ENCODE measurements at places on chromosomes 12 and 14.

DNA sequence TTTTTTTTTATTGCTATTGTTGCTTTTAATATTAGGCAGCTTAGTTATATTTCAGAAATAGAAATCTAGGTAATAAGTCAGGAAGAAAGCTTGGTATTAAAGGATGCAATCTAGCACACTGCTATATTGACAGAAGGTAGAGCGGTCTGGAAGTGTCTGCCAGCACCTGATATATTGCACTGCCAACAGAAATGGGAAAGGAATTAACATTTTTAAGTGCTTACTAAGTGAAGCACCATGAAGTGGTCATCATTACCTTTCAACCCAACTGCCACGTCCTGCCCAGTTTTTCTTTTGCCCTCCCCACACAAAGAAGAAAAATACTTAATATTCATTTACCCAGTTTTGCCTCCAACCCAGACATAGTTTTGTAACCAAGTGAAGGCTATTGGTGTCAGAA is 163.5 kb downstream of the KITLG start:
- no peak for DNase-seq

DNA sequence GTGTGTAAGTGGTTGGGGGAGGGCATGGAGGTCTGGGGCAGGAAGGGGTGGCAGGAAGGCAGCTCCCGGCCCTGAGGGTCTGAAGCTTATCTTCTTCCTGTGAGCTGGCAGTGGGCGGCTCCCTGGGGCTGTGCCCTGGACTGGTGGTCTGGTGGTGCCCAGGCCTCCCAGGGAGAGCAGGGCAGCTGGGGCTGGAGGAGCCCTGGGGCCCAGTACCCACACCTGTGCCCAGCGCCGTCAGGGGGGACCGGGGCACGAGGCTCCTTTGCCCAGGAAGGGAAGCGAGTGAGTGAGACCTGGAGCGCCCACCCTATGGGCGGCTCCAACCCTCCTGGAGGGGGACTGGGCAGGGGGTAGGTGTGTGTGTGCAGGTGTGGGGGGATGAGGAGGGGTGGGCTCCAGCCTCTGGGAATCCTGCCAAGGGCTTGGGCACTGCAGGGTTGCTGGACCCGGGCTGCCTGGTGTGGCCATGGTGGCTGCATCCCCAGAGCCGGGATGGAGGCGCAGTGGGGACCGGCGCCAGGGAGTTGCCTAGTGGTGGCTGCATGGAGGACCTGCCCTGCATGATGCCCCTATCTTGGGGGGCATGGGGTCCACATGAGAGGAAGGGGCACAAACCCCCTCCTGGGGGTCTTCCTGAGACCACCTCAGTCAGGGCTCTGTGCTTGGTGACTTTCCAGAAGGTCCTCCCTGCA is 353.6 kb downstream of the TMEM121 start:
- DNase-seq, result peak; percentile 71

DNA sequence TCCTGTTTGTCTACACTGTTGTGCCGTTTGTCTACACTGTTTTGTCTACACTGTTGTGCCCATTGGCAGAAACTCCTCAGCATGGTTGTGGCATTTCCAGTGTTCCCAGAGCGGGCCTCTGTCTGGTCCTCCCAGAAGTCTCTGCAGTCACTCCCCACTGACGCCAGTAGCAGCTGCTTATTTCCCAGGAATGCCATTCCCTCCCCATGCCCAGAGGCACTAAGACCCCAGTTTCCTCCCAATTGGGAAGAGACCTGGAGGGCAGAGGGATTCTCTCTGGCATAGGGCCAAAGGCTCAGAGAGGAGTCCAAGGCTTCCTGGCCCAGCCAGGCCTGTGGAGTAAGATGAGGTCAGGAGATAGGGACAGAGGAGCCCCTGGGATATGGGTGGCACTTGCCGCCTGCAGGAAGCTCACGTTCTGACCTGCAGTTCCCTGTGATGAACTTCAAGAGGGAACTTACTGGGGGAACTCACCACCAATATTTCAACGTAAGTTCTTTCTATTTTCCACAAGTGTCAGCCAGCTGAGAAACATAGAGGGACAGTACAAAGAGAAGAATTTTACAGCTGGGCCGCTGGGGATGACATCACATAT is 69.1 kb downstream of the TNFAIP2 start:
- DNase-seq, result no peak

- DNase-seq, result no peak
Measured at GRCh38 chr14:35867280-35867629, 41.1 kb downstream of the BRMS1L start.

DNA sequence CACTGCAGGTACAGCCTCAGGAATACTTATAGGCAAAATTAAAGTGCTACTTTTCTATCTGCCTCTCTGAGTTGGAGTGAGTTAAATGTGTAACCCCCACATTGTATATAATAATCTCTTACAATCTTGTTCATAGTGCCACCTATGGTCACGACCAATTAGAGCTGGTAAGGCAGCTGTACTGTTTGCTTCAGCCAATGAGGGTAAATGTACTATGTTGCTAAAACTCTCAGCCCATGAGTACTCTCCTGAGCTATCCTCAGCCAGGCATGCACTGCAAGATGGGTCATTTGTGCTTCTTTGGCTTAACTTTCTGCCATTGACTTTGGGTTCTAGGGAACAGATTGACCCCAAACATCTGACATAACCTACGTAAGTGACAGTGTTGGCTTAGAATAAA is 15.0 kb upstream of the MDM2 start:
- peak; percentile 45 for DNase-seq

- no peak for DNase-seq
Measured at GRCh38 chr12:91986084-91986483, 159.6 kb downstream of the BTG1 start.

GRCh38 chr14:60349663-60350365 is 100.8 kb downstream of the PPM1A start:
- DNase-seq, result no peak

GRCh38 chr12:98516111-98516873 is 902 bp downstream of the TMPO start:
- DNase-seq, result peak; percentile 91

- peak; percentile 79 for DNase-seq
Measured at GRCh38 chr14:97218691-97219430, 421.7 kb downstream of the VRK1 start.

GRCh38 chr14:54693761-54694160 is 126.8 kb downstream of the SAMD4A start:
- no peak for DNase-seq

DNA sequence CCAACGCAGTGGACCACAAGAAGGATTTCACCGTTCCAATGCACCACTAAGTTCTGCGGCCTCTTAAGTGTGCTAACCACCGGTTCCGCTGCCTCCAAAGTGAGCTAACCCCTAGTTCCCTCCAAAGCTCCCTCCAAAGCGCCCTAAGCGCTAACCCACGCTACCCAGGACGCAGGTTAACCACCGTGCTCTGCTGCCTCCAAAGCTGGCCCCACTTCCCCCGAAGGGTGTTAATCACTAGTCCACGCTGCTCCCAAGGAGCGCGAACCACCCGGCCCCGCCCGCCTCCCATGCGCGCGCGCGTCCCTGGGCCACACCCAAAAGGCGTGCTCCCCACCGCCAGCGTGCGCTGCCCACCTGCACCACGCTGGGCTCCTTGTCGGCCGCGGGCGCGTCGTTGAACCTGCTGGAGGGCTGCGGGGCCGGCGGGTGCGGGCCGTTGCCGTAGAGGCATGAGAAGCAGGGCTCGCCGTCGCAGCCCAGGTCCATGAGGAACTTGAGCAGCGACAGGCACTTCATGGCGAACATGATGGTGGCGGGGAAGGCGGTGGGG is 11.7 kb downstream of the FAM181A start:
- DNase-seq, result no peak

- DNase-seq, result no peak
Measured at GRCh38 chr12:109946505-109946904, 46.4 kb downstream of the TCHP start.

DNA sequence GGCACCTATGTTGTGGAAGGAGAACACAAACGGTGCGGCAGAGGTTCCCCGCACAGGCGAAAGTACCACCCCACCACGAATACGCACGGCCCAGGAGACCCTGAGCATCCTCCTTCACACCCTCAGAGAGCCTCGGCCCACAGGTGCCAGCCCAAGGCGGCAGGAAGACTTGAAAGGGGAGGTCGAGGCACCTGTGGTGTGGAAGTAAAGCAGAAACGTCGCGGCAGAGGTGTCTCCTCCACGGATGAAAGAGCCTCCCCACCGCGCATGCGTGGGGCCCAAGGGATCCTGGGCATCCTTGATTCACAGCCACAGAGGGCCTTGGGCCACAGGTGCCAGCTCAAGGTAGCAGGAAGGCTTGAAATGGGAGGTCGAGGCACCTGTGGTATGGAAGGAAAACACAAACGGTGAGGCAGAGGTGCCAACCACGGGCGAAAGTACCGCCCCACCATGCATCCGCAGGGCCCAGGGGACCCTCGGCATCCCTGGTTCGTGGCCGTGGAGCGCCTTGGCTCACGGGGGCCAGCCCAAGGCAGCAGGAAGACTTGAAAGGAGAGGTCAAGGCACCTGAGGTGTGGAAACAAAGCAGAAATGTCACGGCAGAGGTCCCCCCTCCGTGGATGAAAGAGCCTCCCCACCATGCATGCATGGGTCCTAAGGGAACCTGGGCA is 380.1 kb downstream of the ALG10 start:
- DNase-seq, result peak; percentile 44

- no peak for DNase-seq
Measured at GRCh38 chr12:75526655-75527511, 15.5 kb upstream of the KRR1 start.

Data from activated CD8-positive, alpha-beta memory T cell treated with anti-CD3 and anti-CD28 coated beads for 24 hours (primary cell).